ENCODE measurements at places on chromosomes 12 and 14. TPM values are rescaled to one million over a fixed set of nuclear protein-coding genes. Genes with fewer than 3 reads are reported as not detected.

GRCh38 chr14:74034572-74034971 is 15.4 kb downstream of the BBOF1 start:
- no peak for DNase-seq

- peak; percentile 91 for DNase-seq
Measured at GRCh38 chr12:65169320-65170208, at the start of gene LEMD3. LEMD3 (plus strand) TSS chr12:65169583; CDS start chr12:65169597, 14 bp downstream.

Gene SSTR1
- polyA plus RNA-seq: 1.6 TPM

- DNase-seq: no peak
Measured at GRCh38 chr14:68892961-68893360, 86.1 kb downstream of the ACTN1 start.

Measured in left renal pelvis (tissue), 4 donors.